ENCODE measurements at places on chromosomes 1 and 21. TPM values are rescaled to one million over a fixed set of nuclear protein-coding genes. Genes with fewer than 3 reads are reported as not detected.
A peak's percentile ranks its signal among the peaks of the same experiment; 100 is the strongest.

- H3K4me1 ChIP-seq: peaks cover 9% of the 10 kb centered on the region
- H3K4me3 ChIP-seq: no peak overlapping the region
- no peak for DNase-seq
- no peaks in the 10 kb centered on the region for H3K27me3 ChIP-seq
- H3K27ac ChIP-seq: no peak overlapping the region
- no peaks in the 10 kb centered on the region for H3K36me3 ChIP-seq
Measured at GRCh38 chr1:37948166-37948565, 1.3 kb upstream of the INPP5B start.

- no peaks in the 10 kb centered on the region for H3K36me3 ChIP-seq
- DNase-seq: no peak
- H3K27ac ChIP-seq: no peak overlapping the region
- no peak overlapping the region for H3K4me3 ChIP-seq
- no peaks in the 10 kb centered on the region for H3K27me3 ChIP-seq
Measured at GRCh38 chr1:241401156-241401555, 44.2 kb upstream of the RGS7 start.

DNA sequence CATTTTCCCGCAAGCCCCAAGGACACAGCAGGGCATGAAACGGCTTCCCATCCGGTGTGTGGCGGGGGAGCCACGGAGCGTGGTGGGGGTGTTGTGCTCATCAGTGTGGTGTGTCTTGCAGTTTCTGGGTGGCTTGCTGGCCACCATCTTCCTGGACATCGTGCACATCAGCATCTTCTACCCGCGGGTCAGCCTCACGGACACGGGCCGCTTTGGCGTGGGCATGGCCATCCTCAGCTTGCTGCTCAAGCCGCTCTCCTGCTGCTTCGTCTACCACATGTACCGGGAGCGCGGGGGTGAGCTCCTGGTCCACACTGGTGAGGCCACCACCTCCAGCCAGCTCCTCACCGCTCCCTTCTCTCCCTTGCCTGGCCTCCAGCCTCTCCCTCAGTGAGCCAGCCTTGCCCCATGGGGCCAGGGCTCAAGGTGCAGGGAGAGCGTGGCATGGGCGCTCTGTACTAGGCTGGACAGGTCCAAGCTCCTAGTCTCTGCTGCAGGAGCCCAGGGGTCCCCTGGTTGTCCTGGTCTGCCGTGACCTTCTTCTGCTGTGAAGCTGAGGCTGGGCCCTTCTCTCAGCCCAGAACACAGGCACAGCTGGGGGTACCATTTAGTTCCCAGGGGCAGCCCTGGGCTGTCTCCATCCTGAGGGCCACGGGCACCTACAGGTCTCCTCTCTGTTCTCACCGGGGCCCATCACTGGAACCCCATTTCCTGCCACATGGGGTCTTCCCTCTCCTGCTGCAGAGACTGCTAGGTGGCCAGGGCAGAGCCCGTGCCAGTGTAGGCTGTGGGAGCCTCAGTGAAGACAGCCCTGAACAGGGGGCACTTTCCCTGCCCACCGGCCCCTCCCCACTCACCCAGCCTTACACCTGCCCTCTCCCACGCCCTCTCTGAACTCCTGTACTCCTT lies 12.6 kb downstream of the AGTRAP start:
- peaks cover 4% of the 10 kb centered on the region for H3K36me3 ChIP-seq
- H3K4me3 ChIP-seq: no peak overlapping the region
- peak overlapping the region; percentile 48 for H3K27ac ChIP-seq
- H3K4me1 ChIP-seq: peaks cover 18% of the 10 kb centered on the region

DNA sequence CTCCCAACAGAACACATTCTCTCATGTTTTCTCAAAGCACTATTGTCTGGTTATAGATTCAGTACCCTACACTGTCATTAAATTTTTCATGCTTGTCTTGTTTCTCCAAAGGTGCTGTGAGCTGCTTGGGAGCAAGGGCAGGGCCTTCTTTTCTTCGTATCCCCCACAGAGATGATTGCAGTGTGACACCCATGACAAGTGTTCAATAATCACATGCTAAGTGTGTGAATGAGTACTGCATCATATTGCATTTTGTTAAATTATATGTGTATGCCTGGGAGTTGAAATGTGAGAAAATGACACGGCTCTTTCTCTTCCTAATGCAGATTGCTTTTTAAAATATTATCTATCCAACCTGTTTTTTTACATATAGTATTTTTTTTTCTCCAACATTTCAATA lies 57.3 kb upstream of the MAGI3 start:
- no peaks in the 10 kb centered on the region for H3K27me3 ChIP-seq
- no peak overlapping the region for H3K27ac ChIP-seq
- no peak for DNase-seq
- H3K36me3 ChIP-seq: no peaks in the 10 kb centered on the region
- H3K4me1 ChIP-seq: no peaks in the 10 kb centered on the region
- H3K4me3 ChIP-seq: no peak overlapping the region

The VWA5B1 gene
- total RNA-seq: not detected

All from activated CD4-positive, alpha-beta memory T cell treated with anti-CD3 and anti-CD28 coated beads for 36 hours (primary cell).